ENCODE measurements at places on chromosomes 1 and 21. TPM values are rescaled to one million over a fixed set of nuclear protein-coding genes. Genes with fewer than 3 reads are reported as not detected.

Gene FCN3
- total RNA-seq: 0.24 TPM

Gene BLZF1
- total RNA-seq: 21.5 TPM

Gene SPATA46
- total RNA-seq: not detected

DNA sequence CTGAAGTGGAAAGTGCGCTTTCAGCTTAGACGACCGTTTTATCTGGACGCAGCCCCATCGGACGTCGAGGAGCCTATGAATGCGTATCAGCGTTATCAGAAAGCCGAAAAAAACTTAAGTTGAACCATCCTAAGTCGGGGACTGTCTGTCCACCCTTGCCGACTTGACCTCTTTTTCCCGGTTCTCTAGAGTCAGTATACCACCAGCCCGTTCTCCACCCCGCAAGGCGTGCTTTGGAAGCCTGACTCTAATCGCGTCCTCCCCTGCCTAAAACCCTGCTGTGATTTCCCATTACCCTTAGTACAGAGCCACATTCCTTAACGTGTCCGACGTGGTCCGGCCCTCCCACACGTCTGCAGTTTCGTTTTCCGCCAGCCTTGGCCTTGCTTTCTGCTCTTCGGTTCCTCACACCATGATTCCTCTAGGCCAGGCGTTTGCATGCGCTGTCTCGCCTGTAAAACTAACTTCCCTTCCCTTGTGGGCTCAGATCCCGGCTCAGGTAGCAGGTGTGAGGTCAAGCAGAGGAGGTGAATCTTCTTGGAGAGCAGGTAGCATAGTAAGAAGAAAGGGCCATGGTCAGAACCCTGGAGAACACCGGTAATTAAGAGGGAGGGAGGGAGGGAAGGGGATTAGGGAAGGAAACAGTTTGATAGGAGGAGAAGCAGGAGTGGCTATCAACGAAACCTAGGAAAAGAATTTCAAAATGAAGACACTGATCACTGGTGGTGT, 865 bp downstream of the ADPRS start:
- no peak for DNase-seq

- no peak for DNase-seq
Observed at GRCh38 chr21:39934895-39935294, 67.7 kb downstream of the PCP4 start.

DNA sequence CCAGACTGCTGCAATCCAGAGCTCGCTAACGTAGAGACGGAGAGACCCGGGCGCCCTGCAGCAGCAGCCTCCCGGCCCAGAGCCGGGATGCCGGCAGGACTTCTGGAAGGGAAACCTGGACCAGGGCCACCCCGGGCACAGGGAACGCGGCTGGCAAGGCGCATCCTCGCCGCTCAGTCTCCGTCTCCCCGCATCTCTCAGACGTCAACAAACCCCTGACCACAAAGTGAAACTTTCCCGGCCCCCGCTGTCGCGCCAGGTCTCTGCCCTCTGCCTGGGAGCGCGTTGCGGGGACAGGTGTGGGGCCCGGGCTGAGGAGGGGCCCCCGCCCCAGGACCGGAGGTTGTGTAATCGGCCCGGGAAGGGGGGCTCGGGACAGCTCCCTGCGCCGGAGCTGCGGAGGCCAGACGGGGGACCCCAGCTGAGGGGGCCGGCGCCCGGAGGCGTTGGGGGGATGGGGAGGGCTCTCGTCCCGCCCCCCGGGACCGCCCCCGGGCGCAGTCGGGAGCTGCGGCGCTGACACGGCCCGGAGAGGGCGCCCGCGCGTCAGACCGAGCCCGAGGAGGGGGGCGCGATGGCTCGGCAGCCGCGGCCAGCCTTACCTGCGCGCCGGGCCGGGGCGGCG, 116.6 kb upstream of the HIVEP3 start:
- DNase-seq: peak; percentile 41

GRCh38 chr1:179742291-179742690, 800 bp upstream of the FAM163A start:
- DNase-seq: no peak

DNA sequence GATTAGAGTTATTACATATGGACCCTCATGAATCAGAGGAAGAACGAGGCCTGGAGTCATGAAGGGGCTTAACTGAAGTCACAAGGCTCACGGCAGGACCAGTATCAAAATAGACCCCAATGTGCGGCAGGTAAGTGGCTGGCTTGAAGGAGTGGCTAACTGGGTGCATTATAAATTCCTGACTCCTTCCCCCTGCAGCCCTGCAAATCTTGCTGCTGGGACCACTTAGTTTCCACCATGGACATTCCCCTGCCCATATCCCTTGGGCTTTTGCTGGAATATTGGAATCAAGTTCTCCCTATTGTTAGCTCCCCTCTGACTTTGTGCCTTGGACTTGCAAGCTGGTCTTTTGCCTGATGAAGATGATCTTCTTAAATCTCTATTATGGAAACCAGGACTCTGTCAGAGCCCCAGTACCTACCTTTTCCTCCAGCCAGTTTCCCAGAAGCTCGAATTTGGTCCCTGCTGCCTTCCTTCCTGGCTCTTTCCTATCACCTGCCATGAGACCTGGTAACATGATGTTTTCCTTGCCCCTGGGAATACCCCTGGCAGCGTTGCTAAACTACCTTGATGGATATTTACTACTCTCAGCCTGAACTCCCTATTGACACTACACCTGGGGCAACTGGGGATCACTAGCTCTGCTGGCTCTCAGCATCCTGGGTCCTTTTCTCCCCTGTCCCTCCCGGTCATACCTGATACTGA, 156.0 kb upstream of the JUN start:
- no peak for DNase-seq

DNA sequence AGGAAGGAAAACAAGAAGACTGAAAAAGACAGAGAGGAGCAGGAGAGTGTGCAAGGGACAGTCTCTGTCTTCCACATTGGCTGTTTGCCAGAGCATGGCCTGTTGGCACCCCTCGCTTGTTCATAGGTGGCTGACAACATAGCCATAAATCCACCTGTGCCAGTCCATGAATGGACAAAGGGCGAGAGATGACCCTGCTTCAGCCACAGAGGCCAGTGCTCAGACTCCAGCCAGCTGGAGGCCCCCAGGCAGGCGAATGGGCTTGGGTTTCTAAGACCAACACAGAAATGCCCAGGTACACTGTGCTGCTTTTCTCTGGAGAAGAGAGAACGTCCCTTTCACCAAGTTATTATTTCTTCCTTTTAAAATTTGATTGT, 60.6 kb downstream of the RIPK4 start:
- no peak for DNase-seq

GRCh38 chr1:237959838-237960237, 69.1 kb upstream of the ZP4 start:
- no peak for DNase-seq

DNA sequence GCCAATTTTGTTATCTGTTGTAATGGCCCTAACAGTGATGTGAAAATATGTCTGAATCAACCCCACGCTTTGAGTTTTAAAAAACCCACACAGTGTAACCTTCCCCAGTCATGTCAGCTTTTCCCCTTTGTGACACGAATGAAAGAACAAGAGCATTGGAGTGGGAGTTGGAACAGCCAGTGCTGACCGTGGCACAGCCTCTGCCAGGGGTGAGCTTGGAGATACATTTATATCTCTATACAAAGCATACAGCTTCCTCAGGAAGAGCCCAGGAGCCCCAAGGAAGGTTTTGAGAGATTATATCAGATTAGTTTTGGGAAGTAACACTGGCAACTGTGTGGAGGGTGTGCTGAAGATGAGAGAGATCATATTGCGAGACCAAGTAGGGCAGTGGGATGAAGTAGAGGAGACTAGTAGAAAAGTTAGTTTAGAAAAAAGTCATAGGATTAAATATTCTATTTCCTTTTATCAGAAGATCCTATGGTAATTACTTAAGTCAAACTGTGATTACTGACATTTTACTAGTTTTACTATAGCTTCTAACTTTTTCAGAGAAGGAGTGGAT, 15.9 kb downstream of the LRRC8B start:
- no peak for DNase-seq

DNA sequence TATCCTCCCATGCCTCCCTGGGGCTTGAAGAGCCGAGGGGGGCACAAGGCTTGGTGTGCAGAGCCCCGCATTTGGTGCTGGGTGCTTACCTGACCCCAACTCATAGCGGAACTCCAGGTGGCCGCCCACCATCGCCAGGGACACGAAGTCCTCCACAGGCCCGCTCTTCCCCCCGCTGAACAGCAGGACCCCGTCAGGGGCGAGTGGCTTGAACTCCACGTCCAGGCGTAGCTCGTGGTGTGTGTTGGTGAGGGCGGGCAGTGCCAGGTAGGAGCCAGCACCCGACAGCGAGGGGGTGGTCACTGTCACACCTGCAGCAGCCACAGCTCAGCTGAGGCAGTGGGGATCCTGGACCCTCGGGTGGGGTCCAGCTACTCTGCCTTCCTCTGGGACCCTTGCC, 17.2 kb downstream of the LDLRAD2 start:
- no peak for DNase-seq

GRCh38 chr1:38598118-38598517, 261.5 kb downstream of the RRAGC start:
- no peak for DNase-seq
